ENCODE measurements at places on chromosomes 12 and 14.

DNA sequence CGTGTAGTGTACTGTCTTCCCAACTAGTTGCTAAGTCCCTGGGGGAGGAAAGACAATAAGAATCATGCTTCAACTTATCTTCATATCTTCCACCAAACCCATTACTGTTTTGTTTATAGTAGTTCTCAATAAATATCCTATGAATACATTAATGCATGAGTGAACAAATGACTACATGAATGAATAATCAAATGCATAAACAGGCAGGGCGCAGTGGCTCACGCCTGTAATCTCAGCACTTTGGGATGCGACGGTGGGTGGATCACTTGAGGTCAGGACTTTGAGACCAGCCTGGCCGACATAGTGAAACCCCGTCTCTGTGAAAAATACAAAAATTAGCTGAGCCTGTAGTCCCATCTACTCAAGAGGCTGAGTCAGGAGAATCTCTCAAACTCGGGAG, 32.1 kb upstream of the NR2C1 start:
- no peak for DNase-seq

DNA sequence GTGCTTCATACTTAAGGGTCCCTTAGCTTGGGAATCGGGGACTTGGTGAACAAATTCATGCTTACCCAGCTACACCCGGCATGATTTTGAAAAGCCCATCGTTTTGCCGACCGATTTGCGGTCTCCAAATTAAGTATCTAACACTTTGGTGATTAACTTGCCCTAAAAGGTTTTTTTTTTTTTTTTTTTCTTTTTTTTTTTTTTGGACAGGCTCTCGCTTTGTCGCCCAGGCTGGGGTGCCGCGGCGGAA, 843 bp upstream of the HSP90AA1 start:
- DNase-seq = no peak

DNA sequence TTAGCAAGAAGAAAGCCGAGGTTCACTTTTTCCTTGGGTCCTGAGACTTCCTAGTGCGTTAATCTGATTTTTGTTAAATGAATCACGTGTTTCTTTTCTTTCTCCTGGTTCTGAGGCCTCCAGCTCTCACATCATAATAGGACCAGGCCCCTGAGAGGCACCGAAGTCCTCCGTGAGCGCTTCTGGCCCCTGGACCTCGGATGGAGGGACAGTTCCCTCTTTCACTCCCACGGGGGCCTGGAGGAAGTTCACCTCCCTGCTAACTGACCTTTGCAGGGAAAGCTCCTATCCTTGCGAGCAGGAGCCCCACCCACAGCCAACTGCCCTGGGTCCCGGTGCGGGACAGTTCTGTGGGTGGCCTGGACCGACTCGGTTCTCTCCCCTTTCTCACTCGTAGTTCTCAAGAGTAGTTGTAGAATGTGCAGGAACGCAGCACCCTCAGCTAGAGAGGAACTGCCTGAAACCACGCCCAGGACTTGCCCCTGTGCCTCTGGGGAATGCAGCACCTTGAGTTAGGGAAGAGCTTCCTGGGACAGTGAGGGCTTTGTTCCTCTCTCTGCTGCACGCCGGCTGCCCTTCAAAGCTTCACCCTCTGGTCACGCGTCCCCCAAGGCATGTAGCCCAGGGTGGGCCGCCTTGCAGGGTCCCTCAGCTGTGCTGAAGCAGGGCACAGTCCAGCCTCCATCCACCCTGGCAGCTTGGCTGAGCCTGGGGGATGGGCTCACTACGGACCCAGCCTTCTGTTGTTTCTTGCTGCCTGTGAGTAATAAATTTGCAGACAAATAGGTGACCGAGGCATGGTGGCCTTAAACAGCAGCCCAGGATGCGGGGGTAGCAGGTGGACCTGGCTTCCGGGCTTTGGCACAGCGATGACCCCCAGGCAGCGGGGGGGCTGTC, 264.6 kb downstream of the ADGRD1 start:
- no peak for DNase-seq

DNA sequence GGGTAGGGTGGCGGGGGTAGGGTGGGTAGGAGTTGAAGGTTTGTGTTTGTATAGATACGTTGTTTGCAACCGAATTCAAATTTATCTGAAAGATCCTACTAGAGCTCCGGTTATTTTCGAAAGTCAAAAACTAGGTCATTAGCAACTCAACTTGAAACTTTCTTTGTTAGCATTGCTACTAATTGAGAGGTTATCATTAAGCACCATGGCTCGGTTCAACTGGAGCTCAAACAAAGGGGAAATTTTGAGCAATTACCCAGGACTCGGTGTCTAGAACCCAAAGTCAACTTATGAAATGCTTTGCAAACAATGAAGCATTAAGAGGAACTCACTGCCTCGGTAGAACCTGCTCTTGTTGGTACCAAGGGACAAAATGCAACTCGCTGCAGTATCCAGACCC, 207.7 kb downstream of the BCAT1 start:
- DNase-seq = no peak

GRCh38 chr14:50116966-50117365, 594 bp upstream of the VCPKMT start:
- no peak for DNase-seq

DNA sequence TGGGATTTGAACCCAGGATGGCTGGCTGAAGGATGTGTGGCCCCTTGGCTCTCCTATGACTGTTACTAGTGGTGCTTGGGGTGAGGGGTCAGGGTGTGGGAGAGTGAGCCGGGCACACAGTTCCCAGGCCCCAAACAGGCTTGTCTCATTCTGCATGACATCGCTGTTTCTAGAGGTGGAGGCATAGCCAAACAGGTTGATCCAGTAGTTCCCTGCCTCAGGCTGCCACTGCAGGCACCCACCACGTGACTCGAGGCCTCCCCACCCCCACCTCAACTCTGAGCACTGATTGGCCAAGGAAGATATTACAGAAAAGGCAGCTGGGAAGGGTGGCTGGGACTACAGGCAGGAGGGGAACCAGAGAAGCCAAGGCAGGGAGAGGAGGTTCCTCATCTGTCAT, 102.6 kb downstream of the NCOR2 start:
- DNase-seq = no peak

DNA sequence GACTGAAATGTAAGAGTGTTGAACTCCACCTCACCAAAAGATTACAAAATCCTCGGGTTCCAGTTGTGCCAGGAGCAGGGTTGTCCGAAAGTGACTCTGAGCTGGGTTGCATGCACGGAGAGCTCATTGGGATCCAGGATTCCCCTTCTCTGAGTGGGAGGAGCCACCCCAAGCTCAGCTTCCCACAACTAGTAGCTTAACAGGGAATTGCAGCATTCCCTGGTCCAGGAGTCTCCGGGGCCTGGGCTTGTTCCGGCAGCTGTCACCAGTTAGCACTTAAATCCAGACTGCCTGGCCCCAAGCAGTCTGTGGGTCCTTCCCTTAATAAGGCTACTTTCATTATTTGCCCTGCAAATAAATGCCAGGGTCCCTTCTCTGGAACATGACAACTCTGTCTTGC, 50.1 kb downstream of the CD9 start:
- DNase-seq = no peak

GRCh38 chr14:89959853-89960445, 4.2 kb downstream of the TDP1 start:
- DNase-seq = no peak

- DNase-seq = no peak
Observed at GRCh38 chr12:10959804-10960203, 20.7 kb upstream of the TAS2R14 start.

GRCh38 chr14:66680216-66680615, 172.3 kb downstream of the GPHN start:
- DNase-seq = no peak

DNA sequence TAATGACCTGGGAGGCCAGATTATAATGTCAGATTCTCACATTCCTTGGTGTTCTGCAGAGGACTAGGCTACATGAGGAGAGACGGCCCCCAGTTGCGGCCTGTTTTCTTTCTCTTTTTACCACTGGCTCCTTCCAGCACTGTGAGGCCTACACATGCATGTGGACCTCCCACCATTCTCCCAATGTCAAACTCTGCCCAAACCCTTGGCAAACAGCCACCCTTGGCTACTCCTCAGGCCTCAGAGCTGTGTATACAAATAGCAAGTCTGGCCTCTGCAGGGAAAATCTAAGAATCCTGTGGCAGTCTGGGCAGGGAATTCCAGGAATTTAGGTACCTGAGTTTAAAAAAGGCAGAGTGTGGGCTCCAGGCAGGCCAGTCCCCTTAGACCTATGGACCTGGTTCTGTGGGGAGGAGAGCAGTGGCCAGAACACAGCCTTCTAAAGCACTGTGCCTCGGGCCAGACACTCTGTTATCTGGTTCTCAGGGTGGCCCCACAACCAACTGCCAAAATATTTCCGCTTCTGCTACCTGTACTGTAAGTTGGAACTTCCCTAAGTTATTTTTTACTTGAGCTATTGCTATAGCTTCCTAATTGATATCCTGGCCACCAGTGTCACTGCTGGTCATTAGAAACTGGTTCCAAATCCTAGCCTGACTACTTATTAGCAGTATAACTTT, 19.9 kb upstream of the NEDD1 start:
- no peak for DNase-seq

DNA sequence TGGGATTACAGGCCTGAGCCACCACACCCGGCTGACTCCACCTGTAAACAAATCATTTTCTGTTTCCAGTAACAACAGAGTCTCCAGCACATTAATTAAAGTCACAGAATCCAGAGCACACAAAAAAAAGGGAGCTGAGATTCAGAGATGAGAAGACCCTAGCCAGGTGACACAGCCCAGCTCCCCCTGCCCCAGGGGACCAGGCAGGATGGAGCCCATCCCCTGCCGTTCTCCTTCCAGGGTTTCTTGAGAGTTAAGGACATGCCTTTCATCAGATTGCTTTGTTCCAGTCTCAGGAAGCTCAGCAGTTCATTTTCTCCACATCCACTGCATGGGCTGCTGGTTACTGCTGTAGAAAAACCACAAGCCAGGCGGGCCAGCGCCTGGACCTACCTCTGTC, 81.2 kb downstream of the RIMBP2 start:
- no peak for DNase-seq

DNA sequence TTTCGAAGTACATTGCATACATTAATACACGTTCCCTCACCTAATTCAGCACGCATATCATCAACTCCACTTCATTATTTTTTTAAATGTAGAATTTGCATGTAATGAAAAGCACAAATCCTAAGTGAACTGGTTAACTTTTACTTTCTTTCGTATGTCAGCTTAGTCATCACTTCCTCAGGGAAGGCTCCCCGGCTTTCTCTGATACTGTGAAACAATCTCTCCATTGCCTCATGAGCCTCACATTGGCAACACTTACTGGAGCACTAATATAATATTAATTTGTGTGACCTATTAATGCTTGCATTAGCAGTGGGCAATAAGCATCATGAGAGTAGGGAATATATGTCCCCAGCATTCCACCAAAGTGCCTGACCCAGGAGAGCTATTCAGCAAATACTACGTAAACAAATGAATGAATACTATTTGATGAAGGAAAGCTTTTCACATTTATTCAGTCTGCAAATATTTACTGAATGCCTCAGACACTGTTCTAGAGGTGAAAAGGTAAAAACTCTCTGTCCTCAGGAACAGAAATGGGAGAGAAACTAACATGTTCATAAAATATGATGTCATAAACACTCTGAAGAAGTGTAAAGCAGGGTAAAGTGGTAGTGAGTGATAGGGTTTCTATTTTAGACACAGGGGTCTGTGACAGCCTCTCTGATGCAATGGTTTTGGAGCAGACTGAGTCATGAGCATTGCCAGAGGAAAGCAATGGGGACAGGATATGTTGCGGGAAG, 327.5 kb upstream of the DIO2 start:
- no peak for DNase-seq

- no peak for DNase-seq
Observed at GRCh38 chr12:110568752-110569151, 14.4 kb downstream of the PPTC7 start.

DNA sequence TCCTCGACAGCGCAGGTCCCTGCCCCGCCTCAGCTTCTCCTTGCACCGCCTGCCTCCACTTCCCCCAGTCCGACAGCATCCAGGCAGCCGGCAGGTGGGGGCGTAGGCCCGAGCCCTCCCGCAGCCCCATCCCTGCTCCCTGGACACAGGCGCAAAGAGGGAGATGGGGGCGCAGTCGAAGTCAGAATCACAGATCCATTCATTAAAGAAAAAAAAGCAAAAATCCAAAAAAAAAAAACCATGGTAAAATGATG, 41.2 kb downstream of the RFLNA start:
- no peak for DNase-seq

- no peak for DNase-seq
Observed at GRCh38 chr12:53218551-53219291, 11.7 kb upstream of the ITGB7 start.

DNA sequence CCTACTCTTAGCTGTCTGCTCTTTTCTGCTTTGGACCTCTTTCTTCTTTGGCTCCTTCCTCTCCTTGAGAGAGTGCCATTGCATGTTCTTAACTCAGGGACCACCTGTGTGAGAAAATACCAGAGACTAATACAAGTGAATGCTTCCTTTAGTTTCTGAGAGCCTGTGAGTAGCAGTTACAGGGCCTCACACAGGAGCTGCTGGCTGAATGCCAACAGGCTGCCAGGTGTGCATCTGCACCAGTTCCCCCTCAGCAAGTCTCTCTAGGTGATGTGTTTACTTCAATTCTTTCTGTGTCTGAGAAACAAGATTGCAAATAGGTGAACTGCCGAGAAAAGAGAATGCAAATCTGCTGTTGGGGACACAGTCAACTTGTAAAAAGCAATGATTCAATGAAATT, 108.2 kb downstream of the STXBP6 start:
- no peak for DNase-seq

- DNase-seq = no peak
Observed at GRCh38 chr14:65354131-65354530, 58.4 kb upstream of the FUT8 start.

DNA sequence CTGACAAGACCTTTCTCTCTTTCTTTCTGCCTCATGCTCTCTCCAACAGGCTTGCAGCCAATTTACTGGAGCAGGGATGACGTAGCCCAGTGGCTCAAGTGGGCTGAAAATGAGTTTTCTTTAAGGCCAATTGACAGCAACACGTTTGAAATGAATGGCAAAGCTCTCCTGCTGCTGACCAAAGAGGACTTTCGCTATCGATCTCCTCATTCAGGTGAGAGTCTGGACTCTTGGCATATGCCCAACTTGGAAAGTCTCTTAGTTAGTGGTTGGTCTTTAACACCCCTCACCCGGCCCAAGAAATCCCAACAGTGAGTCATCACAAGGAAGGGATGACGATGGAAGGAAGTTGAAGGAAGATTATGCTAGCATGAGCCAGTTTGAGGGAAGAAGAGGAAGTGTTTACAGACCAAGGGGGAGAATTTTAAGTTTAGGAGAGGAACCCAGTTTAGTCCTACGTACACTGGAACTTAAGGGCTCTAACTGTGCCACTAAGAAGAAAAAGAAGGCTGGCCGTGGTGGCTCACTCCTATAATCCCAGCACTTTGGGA, 189.7 kb downstream of the ETV6 start:
- DNase-seq = no peak

DNA sequence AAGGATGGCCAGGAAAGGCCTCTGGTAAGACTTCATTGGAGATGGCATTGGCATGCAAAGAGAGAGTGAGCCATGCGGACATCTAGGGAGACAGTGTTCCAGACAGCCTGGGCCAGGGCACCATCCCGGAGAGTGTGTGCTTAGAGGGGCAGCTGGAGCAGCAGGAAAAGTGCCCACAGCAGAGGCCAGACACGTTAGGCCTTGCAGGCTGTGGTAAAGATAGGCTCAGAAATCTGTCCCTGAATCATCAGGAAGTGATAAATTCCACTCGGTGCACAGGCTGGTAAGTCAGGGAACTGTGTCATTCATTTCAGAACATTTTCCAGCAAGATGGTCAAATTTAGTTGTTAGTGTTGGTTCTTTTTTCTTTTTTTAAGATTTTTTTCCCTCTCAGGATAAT, 8.8 kb downstream of the GALNT16 start:
- no peak for DNase-seq

- DNase-seq = no peak
Observed at GRCh38 chr14:51950007-51950406, 39.3 kb upstream of the RTRAF start.

GRCh38 chr12:22856178-22856577, 231.2 kb downstream of the ETNK1 start:
- no peak for DNase-seq
